Esophagus muscularis mucosa (tissue), 4 donors: ENCODE measurements at places on chromosomes 16 and 17. TPM values are rescaled to one million over a fixed set of nuclear protein-coding genes. Genes with fewer than 3 reads are reported as not detected.

RDM1 gene
- total RNA-seq = not detected

GNG13 gene
- total RNA-seq = not detected

NAGS gene
- 0.83 TPM for total RNA-seq

CRISPLD2 gene
- total RNA-seq = 230 TPM

CXCL16 gene
- total RNA-seq = 8.0 TPM

TP53TG3 gene
- total RNA-seq = not detected

MYADML2 gene
- total RNA-seq = not detected

KRTAP2-1 gene
- not detected for total RNA-seq

DNA sequence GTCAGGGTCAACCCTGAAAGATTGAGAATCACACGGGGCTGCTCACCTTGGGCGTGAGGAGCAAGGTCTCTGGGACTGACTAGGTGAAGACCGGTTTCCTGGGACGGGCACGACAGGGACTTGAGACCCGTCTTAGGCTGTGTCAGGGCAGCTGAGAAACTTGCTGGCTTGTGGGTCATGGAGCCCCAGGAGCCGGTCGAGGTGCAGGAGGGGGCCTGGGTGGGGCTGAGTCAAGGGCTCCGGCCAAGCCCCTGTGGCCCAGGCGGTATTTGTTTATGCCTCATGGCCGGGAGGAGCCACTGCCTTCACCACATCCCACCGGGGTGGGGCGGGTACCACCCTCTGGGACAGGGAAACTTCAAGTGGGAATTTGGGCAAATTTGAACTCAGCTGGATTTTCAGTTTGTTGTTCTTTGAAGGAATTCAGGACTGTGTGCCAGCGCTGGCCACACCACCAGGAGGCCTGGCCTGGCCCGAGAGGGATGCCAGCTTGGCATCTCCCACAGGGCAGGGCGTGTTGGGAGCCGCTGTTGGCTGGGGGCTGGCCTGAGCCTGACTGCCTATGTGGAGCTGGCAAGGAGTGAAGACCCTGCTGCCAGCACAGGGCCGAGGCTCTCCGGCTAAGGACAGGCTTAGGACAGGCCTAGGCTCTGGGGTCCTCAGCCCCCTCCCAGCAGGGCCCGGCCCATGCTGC, 116.1 kb downstream of the METRNL start:
- no peaks in the 10 kb centered on the region for H3K27me3 ChIP-seq
- DNase-seq = no peak
- H3K4me1 ChIP-seq = peaks cover 63% of the 10 kb centered on the region
- H3K36me3 ChIP-seq = no peaks in the 10 kb centered on the region

- peak; percentile 98 for DNase-seq
- peaks cover 32% of the 10 kb centered on the region for H3K36me3 ChIP-seq
- peaks cover 38% of the 10 kb centered on the region for H3K4me1 ChIP-seq
- H3K27ac ChIP-seq = peak within 1 kb of the TSS; percentile 78
- no peaks in the 10 kb centered on the region for H3K27me3 ChIP-seq
These were observed at the start of the genes KIAA0753 and TXNDC17 for GRCh38 chr17:6640536-6641246. KIAA0753 (minus strand) TSS chr17:6640711; CDS start chr17:6635103, 5,608 bp downstream. TXNDC17 (plus strand) TSS chr17:6641060; CDS start chr17:6641083, 23 bp downstream.

DNA sequence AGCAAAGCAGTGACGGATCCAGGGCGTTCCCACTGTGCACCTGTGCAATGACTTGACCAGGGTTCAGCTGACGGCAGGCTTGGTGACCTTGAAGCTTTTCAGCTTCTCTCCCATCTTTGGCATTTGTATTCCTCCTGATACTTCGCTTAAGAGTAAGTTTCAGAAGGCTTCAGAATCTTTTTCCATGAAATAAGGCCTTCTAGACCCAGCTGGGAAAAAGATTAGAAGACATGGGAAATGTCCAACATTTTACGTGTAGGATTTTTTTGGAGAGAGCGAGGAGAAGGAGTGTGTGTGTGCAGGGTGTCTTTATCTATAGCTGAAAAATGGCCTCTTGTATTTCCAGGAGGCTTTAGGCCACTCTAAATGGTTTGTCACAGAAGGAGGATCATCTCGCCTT, 104.1 kb downstream of the BANP start:
- no peak for DNase-seq
- no peaks in the 10 kb centered on the region for H3K4me1 ChIP-seq
- peaks cover 6% of the 10 kb centered on the region for H3K36me3 ChIP-seq
- no peak overlapping the region for H3K4me3 ChIP-seq
- no peak overlapping the region for H3K27ac ChIP-seq
- H3K27me3 ChIP-seq = no peaks in the 10 kb centered on the region

- no peaks in the 10 kb centered on the region for H3K27me3 ChIP-seq
- DNase-seq = no peak
- peaks cover 56% of the 10 kb centered on the region for H3K4me1 ChIP-seq
- peak overlapping the region; percentile 95 for H3K27ac ChIP-seq
These were observed 26.8 kb upstream of the FOXK2 start for GRCh38 chr17:82492643-82493225.

- no peaks in the 10 kb centered on the region for H3K36me3 ChIP-seq
- no peak overlapping the region for H3K4me3 ChIP-seq
- H3K27me3 ChIP-seq = no peaks in the 10 kb centered on the region
- no peak overlapping the region for H3K27ac ChIP-seq
- DNase-seq = no peak
These were observed 200.5 kb downstream of the RPTOR start for GRCh38 chr17:80745183-80745582.

DNA sequence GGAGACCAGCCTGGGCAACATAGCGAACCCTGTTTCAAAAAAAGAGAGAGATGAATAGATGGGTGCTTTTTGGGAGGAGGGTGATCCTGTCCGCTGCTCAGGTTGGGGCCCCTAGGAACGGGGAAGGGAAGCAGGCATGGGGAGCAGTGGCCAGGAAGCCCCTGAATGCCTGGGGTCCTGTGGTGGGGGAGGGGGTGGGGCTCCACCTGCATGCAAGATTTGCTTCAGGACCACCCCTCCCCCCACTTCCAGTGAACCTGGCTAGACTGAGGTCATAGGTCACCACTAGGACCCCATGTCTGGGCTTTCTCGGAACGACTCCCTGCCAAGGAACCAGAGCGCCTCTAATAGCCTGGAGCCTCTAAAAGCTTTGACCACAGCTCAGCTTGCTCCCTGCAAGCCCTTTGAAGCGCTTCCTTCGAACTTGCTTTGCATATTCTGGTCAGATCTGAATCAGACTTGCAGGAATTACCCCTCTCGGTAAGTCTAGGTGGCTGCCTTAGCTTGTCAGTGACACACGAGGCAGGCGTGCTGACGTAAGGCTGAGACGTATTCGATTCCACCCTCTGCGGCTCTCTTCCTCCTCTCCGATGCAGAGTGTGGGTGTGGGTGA, 3.7 kb downstream of the SOCS3 start:
- no peaks in the 10 kb centered on the region for H3K36me3 ChIP-seq
- H3K4me3 ChIP-seq = peak overlapping the region; percentile 92
- no peaks in the 10 kb centered on the region for H3K27me3 ChIP-seq

DNA sequence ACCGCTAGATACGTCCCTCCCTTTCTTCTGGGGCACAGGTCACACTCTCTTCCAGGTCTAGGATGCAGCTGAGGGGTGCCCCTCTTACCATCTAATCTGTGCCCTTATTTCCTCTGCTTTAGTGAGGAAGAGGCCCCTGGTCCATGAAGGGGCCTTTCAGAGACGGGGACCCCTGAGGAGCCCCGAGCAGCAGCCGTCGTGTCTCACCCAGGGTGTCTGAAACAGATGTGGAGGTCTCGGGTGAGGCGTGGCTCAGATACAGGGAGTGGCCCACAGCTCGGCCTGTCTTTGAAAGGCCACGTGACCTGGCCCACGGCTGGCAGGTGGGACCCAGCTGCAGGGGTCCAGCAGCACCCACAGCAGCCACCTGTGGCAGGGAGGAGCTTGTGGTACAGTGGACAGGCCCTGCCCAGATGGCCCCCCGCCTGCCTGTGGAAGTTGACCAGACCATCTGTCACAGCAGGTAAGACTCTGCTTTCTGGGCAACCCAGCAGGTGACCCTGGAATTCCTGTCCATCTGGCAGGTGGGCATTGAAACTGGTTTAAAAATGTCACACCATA, 15.6 kb downstream of the SCGB1C2 start:
- no peak for DNase-seq
- H3K36me3 ChIP-seq = peaks cover 4% of the 10 kb centered on the region
- no peak overlapping the region for H3K27ac ChIP-seq
- peaks cover 13% of the 10 kb centered on the region for H3K27me3 ChIP-seq
- H3K4me1 ChIP-seq = no peaks in the 10 kb centered on the region
- H3K4me3 ChIP-seq = no peak overlapping the region

DNA sequence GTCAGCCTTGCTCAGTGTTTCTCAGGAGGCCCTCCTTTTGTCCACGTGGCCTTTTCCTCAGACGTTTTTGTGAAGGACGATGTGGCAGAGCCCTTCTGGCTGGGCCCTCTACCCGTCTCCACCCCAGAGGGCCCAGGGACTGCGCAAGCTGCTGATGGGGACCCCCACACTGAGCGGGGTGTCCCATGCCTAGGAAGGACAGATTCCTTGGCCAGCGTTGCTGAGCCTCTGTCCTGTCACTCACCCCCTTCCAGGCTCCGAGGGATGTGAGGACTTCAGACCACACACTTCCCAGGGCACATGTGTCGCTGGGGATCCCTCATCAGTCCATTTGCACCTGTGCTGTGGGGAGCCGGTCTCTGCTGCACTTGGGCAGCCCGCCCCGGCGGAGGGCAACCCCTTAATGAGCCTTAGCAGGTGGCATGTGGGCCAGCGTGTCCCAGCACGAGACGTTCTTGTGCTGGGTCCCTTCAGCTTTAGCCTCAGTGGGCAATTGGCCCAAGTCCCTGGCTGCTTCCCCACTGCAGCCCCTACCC, 48.3 kb downstream of the NT5M start:
- no peak overlapping the region for H3K4me3 ChIP-seq
- H3K27me3 ChIP-seq = no peaks in the 10 kb centered on the region
- H3K36me3 ChIP-seq = no peaks in the 10 kb centered on the region

- H3K4me1 ChIP-seq = peaks cover 96% of the 10 kb centered on the region
- no peak for DNase-seq
- H3K36me3 ChIP-seq = peaks cover 42% of the 10 kb centered on the region
- no peaks in the 10 kb centered on the region for H3K27me3 ChIP-seq
These were observed 9.1 kb downstream of the TIMM22 start for GRCh38 chr17:1006054-1006453.

DNA sequence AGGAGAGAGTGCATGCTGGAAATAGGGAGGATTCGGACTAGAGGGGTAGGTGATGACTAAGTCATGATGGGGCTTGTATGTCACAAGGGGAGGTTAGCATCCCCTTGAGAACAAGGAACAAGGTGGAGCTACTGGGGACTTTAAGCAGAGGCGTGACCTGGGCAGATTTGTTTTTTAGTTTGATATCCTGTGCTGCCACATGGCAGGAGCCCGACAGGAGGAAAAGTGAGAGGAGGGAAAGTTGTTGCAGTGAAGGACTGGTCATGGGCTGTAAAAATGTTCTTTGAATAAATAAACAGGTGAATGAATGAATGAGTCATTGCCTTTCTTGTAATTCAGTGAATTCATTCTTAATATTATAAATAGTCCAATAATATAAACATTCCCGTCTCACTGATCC, 365.1 kb upstream of the CDH5 start:
- DNase-seq = no peak
- H3K4me3 ChIP-seq = no peak overlapping the region
- H3K27ac ChIP-seq = no peak overlapping the region
- peaks cover 12% of the 10 kb centered on the region for H3K4me1 ChIP-seq
- no peaks in the 10 kb centered on the region for H3K36me3 ChIP-seq

DNA sequence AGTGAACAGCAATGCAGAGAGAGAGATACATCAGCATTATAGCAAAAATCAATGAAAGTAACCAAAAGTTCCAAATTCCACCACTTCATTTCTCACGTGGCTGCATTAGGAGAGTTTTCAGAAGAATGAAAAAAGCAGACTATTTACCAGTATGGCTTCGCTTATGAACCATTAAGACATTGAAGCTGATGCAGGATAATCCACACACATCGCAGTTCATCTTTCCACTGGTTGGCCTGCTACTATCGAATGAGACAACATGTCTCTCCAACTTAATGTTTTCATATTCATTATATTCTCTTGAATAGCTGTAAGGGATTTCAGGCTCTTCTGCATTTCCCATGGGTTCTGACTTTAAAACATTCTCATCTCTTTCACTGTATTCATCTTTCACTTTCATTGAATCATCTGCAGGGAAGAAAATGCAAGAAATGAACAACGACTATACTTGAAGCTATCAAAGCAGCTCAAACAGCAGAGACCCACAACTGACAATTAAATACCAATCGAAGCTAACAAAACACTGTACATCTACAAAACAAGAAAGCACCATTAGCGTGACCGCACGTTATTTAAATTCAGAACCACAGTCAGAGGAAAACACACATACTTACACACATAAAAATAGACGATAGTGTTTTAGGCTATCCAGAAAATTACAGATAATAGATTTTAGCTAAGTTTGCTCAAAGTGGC, 54.9 kb downstream of the GRB7 start:
- H3K27ac ChIP-seq = no peak overlapping the region
- H3K27me3 ChIP-seq = no peaks in the 10 kb centered on the region
- no peak overlapping the region for H3K4me3 ChIP-seq
- no peak for DNase-seq
- H3K36me3 ChIP-seq = no peaks in the 10 kb centered on the region
- H3K4me1 ChIP-seq = no peaks in the 10 kb centered on the region

DNA sequence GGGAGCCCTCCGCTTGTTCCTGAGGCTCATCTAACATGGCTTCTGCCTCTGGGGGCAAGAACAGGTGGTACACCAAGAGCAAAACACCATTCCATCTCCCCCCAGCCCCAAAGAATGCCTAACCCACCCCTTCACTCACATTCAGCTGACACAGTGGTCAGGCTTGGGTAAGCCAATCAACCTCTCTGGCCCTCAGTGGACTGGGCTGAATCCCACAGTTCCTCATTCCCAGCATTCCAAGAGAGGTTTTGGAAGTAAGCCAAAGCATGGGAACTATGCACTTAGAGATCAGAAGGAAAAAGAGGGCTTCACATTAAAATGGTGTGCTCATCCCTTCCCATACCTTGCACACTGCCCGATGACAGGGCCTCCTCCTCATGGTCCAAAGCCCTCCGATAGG, 7.8 kb downstream of the PIGS start:
- H3K4me1 ChIP-seq = peaks cover 8% of the 10 kb centered on the region
- H3K27me3 ChIP-seq = no peaks in the 10 kb centered on the region
- no peak overlapping the region for H3K4me3 ChIP-seq
- H3K27ac ChIP-seq = no peak overlapping the region
- H3K36me3 ChIP-seq = peaks cover 59% of the 10 kb centered on the region

DNA sequence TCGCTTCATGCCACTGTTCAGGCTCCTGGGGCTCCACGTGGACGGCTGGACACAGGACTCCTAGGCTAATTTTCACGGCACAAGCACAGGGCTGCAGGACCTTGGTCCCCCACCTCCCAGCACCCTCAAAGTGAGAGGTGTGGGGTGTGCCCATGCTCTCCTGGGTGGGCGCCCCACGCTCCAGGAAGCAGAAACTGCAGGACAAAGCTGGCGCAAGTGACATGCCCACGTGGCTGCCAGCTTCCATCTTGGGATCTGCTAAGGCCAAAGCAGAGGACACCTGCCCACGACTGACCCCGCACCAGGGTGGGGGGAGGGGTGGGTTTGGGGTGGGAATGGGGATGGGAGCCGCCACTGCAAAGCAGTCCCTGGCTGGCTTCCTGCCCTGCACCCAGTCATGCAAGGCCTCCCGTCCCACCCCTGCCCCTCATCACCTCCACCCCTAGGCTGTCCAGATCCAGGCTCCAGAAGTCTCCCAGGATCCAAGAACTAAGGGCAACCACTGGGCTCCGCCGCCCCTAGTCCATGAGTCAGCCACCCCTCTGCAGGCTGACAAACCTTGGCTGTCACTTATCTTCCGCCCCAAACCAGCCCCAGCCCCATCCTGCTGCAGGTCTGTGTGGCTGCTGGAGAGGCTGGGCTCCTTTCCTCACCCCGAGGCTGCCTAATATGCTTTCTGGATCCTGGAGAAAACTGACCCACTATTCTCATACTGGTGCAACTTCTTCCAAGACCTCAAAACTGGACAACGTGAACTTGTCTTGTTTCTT, 11.1 kb downstream of the USP6 start:
- H3K4me3 ChIP-seq = no peak overlapping the region
- peaks cover 6% of the 10 kb centered on the region for H3K27me3 ChIP-seq
- peak; percentile 64 for DNase-seq
- no peaks in the 10 kb centered on the region for H3K36me3 ChIP-seq
